ENCODE measurements at places on chromosomes 6 and 20.

DNA sequence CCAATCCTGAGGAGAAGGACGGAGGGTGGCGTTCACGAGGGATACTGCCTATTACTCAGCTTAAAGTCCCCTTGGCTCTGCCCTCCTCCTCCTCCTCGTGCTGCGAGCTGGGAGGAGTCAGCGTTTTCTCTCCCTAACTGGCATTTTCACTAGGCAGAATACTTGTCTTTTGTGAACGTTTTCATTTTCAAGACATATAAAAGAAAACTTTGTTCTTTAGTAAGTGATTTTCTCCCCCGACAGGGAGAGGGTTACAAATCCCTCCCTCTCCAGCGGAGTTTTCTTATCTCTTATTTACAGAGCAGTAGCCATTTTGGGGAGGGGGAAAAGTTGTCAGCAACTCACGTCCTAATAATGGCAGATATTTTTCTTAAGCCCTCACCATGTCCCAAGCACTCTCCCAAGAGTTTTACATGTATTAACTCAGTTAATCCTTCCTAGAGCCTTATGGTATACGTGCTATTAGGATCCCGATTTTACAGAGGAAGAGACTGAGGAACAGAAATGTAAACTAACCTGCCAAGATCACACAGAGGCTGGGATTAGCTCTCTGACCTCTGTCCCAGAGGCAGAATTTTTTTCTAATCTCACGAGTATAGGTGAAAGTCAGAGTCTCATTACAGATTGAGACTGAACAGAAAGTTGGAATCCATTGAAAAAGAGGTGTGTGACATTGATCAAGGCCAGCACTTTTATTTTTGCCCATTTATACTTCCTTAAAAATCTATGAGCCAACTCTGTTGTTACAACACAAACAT is 30.0 kb upstream of the ZNF217 start:
- DNase-seq, result peak; percentile 38

GRCh38 chr20:25397821-25398220 is 7.2 kb upstream of the ABHD12 start:
- no peak for DNase-seq

- DNase-seq, result no peak
Observed at GRCh38 chr6:167570460-167571400, 245.8 kb downstream of the TTLL2 start.

GRCh38 chr20:13364278-13365170 is 143.4 kb downstream of the ISM1 start:
- DNase-seq, result no peak

GRCh38 chr6:15456422-15456821 is 206.4 kb downstream of the DTNBP1 start:
- no peak for DNase-seq

DNA sequence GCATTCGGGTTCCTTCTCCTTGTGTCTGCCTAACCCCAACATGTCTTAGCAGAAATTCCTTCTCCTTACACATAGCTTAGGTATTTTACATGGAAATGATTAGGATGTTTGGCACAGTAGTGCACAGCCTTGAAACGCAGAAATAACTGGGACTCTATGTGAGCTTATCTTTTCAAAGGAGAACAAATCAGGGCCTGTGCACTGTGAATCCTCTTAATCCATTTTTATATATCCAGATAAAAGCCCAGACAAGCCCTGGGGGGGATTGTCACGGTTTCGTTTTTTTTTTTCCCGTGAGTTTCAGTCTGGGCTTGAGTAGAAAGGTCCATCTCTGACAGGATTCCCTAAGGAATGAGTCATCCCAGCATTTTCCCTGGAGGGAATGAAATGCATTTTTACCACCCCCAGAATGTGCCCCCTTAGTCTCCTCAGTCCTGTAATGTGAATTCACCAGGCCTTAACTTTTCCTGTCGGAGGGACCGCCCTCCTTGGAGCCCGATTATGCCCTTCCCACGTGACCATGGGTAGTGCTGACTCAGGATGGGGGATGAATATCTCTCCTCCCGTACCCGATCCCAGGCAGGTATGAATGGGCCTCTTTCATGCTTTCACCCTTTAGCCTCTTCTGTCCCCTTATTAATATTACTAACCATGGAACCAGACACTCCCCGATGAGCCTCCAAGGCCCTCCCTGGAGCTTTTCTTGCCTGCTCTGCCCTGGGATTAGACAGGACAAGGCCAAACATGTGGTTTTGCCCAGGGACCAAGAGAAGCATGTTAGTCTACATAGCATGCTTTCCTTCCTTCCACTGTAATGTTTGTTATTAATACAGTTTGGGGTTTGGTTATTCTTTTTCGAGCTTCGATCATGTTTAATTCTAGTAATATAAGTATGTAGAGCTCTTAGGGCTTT is 23.9 kb upstream of the NAA20 start:
- DNase-seq, result no peak
